Cortex of kidney (tissue), 1 donor: ENCODE measurements at places on chromosomes 11 and 22.

DNA sequence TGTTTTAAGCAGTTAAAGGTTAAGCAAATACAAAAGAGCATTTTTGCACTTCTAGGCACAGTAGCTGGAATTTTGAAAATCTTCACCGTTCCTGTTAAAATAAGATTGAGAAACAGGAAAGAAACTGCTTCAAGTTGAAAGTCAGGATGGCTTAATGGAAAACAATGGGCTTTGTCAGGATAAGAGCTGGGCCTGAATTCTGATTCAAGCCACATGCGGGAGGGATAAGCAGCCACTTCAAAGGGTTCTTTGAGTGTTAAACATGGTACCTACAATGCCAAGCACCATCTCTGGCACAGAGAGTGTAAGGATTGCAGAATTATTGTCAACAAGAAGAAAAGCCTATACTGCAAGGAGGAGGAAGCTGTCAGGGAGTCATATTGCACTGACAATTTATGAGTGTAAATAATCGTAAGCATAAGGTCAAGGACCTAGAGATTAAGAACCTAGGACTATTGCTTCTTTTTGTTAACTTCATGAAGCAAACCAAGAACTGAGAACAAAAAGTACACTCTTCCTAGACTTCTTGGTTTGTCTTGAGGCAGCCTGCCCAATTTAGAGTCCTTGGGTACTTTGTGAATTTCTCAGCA lies 32.5 kb downstream of the MPPED2 start:
- DNase-seq, result no peak

GRCh38 chr11:36222831-36223635 lies 66.2 kb downstream of the COMMD9 start:
- DNase-seq, result no peak

DNA sequence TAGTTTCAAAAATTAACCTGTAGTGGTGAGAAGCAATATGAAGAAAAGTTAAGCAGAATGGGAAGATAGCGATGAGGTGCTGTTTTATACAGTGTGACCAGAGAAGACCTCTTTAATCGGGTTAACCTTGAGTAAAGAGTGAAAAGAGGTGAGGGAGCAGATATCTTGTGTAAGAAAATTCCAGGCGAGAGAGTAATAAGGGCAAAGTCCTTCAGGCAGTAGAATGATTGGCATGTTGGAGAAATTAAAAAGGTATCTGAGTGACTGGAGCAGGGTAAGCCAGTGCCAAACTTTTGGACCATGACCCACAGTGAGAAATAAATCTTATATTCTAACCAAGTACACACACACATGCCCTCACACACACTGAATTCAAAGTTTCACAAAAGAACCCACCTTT lies 374.7 kb upstream of the LARGE1 start:
- DNase-seq, result no peak

DNA sequence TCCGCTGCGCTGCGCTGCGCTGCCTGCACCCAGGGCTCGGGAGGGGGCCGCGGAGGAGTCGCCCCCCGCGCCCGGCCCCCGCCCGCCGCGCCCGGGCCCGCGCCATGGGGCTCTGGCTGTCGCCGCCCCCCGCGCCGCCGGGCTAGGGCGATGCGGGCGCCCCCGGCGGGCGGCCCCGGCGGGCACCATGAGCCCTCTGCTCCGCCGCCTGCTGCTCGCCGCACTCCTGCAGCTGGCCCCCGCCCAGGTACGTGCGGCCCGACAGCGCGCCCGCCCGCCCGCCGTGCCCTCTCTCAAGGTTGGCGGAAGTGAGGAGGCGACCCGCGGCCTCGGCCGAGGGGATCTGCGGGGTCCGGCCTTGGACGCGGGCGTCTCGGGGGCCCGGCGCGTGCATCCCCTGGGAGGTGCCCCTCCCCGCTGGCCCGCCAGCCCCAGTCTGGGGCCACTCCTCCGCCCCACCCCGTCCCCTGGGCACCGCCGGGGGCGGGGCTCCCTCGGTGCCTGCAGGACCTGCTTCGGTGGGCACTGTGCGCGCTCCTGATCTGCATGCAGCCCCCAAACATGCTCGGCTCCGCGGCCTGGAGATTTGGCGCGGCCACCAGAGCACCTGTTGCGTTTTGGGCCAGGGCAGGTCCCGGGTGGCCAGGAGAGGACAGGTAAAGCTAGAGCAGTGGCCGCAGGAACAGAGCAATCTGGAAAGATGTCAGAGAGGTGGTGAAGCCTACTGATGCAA lies 429 bp downstream of the VEGFB start:
- no peak for DNase-seq

DNA sequence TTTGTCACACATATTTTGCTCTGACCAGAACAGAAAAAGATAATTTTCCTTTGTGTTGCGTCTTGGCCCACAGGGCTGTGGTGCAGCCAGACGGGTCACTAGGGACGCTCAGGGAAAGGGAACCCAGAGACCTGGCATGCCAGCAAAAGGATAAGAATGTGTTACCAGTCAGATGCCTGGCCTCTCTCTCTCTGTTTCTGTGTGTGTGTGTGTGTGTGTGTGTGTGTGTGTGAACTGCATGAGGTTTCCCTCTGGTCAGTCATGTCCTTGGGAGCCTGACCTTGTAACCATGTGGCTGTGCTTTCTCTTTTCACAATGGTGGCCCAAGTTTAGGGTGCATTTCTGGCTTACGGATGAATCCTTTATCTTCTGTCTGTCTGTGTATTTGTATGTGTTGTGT lies 25.4 kb downstream of the CCKBR start:
- no peak for DNase-seq

DNA sequence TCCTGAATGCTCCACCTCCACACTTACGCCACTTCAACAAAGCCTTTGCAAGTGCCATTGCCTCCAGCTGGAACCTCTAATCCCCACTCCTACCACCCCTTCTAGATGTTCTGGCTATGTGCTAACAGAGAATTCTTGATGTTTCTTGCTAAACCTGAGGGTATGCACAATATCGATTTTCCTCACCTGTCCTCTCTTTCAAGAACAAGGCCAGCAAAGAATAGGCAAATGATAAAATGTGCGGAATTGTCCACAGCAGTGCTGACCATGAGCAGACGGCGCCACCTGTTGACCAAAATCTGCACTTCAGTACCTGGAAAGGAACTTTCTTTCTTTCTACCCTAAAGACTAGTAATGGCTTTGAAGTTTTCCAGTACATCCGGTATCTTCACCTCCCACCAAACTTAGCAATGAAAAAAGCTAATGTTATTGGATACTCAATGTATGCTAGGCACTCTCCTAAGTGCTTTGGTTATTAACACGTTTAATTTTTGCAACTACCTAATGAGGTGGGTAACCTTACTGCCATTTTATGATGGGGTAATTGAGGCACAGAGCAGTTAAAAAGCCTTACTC lies 3.4 kb downstream of the TIMM10 start:
- DNase-seq, result no peak

GRCh38 chr22:38868886-38869381 lies 3.1 kb downstream of the CBX6 start:
- DNase-seq, result no peak

GRCh38 chr11:77412814-77413213 lies 61.1 kb downstream of the PAK1 start:
- DNase-seq, result no peak

DNA sequence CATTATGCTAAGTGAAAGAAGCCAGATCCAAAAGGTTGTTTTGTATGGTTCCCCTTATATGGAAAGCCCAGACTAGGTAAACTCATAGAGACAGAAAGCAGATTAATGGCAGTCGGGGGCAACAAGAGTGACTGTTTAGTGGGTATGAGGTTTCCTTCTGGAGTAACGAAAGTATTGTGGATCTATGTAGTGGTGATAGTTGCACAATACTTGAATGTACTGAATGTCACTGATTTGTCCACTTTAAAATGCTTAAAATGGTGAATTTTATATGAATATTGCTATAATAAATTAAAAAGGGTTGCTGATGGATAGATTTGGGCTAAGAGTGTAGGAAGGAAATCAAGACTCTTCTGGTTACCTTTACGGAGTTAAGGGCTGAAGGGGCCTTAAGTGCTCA lies 10.0 kb upstream of the SGSM1 start:
- no peak for DNase-seq

DNA sequence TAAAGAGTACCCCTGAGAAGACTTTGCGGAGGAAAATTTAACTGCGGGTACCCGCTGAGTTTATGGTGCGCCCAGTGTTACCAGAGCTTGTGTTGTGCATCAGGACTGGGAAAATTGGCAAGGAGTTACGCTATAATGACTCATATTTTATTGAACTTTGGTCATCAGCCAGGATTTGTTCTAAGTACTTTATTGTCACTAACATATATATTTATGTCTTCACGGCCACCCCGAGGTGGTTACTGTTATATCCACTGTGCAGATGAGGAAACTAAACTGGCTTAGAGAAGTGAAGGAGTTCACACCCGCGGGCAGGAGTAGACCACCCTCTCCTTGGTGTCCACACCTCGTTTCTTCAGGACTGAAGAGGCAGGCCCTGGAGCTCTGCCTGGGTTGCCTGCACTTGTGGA lies 667 bp downstream of the ACCS start:
- no peak for DNase-seq

GRCh38 chr11:58164389-58164788 lies 24.5 kb upstream of the OR9Q2 start:
- DNase-seq, result no peak

- no peak for DNase-seq
Observed at GRCh38 chr11:102802341-102802740, 4.4 kb upstream of the MMP1 start.

GRCh38 chr22:47782328-47783075 lies 1020.1 kb downstream of the TBC1D22A start:
- DNase-seq, result no peak

DNA sequence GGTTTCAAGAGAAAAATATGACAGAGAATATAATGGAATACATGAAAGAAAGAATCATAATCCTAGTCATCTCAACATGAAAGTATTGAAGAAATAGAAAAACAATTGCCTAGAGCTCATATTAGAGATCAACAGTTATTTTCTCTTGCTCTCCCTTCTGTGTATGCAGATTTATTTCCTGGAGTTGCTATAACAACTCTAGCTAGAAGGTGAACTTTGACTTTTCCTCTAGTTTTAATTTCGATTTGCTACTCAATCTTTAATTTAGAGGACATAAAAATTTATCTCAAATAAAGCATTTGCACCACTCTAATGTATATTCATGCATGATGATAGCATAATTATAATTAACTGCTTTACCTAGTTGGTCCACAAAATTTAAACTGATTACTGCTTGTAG lies 84.6 kb upstream of the PICALM start:
- DNase-seq, result no peak

DNA sequence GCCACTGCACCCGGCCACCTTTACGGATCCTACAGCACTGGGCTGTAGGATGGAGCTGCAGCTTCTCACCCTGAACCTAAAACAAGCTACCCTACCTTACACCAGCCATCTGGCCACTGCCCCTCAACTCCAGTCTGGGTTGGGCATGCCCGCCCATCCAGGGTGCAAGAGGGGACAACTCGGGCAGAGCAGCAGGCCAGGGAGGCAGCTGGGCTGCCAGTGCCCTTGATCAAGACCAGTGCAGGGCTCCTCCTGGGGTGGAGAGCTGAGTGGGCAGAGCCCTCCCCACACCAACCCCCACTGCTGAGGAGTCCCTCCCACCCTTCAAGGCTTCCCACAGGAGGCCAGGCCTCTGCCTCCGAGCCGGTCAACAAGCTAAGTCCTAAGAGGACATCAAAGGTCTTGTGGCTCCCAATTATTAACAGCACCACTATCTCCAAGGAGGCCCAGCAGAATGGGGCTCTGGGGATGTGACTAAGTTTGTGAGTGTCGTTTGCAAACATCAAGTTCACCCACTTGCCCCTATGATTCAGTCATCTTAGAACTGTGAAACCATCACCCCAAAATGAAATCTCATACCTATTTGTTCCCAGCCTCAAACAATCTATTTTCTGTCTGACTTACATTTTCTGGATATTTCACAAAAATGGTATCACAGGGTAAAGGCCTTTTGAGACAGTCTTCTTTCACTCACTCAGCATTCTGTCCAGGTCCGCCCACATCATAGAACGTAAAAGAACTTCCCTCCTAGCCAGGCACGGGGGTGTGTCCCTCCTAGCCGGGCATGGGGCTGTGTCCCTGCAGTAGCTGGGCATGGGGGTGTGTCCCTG lies 11.0 kb downstream of the GATD1 start:
- DNase-seq, result no peak

- no peak for DNase-seq
Observed at GRCh38 chr22:23279781-23280180, 99.5 kb downstream of the BCR start.

GRCh38 chr11:57588046-57588710 lies 9.3 kb upstream of the SERPING1 start:
- no peak for DNase-seq

DNA sequence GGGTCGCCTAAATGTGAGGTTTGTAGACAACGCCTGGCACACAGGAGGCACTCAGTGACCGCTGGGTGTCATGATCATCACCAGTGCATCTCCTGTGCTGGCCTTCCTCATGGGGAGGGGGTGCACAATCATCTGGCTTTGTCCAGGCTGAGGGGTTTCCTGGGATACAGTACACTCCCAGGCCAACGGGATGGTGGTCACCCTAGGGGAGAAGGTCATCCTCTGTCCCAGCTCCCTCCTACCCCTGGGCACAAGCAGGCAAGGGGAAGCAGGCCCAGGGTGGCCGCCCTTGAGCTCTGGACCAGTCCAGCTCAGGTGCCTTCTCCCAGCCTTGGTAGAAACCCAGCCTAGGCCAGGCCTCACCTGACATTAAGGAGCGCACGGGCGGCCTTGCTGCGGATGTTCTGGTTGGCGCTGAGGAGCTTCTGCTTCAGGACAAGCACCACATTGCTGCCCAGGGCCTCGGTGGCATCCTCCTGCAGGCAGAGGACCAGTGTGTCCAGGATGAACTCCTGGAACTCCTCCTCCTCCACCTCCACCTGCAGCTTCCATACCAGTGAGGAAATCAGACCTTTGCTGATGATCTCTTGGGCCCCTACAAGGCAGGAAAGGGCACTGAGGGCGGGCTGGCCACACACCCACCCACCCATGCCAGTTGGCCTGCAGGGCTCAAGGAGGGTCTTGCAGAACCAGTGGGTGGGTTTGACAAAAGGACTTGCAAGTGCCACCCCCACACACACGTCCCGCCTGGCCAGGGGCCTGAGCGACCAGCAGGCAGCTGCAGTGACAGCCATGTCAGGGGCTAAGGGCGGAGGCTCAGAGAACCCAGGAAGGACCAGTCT lies 6.6 kb upstream of the GNAZ start:
- DNase-seq, result no peak
